ENCODE measurements at places on chromosomes 7 and 10.

DNA sequence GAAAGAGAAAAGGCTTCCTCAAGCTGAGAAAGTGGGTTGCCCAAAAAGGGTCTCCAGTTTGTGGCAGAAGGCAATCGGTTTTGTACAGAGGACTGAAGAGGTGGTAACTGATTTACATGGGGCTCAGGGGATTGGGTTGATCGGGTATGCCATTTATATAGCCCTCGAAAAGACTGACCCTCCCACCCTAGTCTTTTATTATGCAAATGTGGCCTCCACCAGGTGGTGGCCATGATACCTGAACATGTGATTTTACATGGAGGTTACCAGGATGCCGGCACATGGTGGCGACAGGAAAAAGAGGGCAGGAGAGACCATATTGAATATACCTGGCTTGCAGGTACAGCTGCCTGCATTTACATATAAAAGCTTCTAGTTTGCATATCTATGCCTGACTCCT is 36.7 kb downstream of the ATE1 start:
- no peak for DNase-seq

DNA sequence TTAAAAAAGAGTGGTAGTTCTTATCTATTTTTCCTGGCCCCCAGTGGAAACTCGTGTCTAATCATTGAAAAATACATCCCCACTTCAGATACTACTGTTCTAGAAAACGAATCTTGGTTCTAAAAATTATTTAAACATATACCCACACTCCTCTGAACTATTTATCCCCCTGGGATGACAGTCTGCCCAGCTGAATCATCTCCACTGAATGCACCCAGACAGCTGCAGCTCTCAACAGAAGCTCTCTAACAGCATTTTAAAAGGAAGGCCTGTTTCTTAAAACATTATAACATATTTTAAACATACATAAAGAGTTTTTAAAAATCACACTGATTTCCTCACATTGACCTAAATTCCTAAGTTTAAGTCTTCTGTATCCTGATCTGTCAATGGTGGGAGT is 544.6 kb upstream of the PHF14 start:
- DNase-seq = no peak

DNA sequence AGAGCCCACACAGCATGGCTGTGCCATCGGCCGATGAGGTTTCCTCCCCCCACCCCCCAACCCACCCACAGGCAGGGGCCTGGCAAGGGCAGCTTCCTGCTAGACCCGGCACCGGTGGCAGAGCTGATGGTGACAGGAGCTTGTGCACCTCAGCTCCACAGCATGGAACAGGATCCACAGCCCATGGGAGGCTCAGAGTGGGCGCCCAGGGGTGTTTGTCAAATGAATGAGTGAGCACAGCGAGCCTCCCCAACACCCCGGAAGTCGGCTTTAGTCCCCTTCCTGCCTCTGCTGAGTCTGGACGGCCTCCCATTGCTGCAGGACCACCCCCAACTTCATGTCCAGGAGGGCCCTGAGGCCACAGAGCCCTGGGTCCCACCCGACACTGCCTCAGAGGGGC is 68.9 kb downstream of the PDGFA start:
- no peak for DNase-seq

- DNase-seq = no peak
These were observed 35.2 kb upstream of the HECW1 start for GRCh38 chr7:43077285-43077684.

GRCh38 chr7:17521437-17521836 is 223.0 kb downstream of the AHR start:
- no peak for DNase-seq

DNA sequence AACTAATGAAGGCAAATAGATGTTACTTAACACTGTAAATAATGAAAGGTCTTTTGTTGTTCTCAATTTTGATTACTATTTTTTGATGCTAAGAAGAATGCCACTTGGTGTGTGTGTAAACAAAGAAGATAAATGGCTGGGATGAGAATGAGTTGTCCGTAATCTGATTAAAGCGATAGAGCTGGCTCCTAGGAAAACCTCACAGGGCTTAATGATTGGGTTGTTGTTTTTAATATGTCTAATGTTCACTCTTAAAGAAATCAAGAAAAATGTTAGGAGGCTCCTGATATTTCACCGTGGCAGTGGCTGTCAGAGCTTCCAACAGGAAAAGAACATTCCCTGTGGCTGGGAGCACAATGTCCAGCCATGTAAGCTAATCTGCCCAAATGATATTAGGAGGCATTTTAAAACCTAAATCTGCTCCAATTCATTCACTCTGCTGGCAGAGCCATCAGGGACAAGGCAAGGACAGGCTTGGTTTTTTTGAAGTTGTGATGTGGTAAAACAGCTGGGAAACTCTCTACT is 243.9 kb downstream of the SNX10 start:
- no peak for DNase-seq

GRCh38 chr10:121448766-121449421 is 149.3 kb downstream of the FGFR2 start:
- DNase-seq = no peak

DNA sequence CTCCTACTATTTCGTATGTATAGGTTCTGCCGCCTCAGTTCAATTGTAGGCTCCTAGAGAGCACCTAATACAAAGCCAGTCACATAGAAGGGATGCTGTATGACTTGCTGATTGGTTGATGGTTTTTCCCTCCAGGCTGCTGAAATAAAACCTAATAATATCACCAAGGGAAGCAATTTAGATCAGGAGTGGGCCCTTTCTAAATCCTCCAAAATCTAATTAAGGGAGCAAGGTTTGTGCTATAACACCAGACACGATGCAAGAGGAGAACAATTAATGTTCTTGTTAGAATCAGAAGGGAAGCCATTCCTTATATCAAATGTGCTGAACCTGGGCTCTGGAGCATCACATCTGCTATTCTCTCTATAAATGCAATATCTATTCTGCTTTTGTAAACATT is 42.0 kb upstream of the SLC13A1 start:
- no peak for DNase-seq

GRCh38 chr7:52705768-52706167 is 329.7 kb upstream of the POM121L12 start:
- DNase-seq = no peak

DNA sequence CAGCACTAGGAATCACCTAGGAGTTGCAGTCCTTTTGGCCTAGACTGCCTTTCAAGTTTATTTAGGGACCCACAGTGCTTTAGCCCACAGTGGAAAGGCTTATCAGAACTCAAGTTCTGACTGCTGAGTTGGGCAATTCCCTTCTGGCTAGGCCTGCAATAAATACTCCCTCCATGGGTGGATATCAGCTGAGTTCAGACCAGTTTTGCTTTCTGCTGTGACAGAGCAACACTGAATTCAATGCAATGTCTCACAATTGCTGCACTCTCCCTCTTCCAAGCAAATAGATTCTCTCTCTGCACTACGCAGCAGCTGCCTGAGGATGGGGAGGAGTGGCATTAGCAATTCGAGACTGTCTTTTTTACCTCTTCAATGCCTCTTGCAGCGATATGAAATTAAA is 1153.3 kb downstream of the SORCS1 start:
- DNase-seq = no peak

DNA sequence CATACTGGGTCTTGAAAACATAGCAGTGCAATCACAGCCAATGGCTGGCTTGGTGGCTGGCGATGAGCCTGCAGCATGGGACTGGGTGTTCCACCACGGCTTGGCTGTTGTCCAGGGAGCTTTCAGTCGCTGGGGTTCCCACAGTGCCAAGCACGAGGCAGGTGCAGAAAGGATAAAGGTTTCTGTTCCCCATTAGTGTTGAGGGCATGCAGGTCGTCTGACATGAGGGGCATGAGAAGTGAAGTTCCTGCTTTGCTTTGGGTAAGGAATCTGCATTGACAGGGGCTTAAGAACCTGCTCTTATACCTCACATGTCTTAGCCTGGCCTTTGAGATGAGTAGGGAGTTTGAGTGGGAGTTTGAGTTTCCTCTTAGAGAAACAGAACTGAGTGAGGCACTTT is 9.0 kb upstream of the CFTR start:
- DNase-seq = no peak

DNA sequence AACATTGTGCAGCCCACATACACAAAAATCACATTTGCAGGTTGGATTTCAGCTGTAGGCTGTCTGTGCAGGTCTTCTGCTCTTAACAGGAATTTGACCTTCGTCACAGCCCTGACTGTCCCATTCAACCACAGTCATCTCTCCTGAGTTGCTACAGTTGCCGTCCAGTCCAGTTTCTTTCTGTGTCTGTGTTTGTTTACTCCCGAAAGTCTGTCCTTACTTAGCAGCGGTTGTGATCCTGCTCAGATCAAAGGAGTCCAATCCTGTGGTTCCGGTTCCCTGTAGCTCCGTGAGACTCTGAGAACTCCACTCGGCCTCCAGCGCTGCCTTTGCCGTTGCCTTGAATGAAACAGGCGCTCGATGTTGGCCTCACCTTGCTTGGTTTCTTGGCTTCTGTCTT is 111.6 kb upstream of the GATA3 start:
- no peak for DNase-seq

DNA sequence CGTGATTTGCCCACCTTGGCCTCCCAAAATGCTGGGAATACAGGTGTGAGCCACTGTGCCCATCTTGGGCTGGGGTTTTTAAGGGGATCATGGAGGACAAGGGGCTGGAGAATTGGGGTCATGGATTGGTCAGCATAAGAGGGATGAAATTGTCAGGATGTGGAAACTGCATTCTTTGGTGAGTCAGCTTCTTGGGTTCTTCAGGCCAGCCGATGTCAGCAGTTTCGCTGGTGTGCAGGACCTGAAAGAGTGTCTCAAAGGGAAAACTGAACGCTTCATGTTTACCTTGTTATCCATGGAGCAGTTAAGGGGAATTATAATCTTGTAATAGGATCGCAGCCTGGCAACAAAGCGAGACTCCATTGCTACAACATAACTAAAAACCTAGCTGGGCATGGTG is 13.0 kb downstream of the GALNT17 start:
- no peak for DNase-seq

- DNase-seq = no peak
These were observed 116.6 kb upstream of the WDR11 start for GRCh38 chr10:120734483-120735078.

DNA sequence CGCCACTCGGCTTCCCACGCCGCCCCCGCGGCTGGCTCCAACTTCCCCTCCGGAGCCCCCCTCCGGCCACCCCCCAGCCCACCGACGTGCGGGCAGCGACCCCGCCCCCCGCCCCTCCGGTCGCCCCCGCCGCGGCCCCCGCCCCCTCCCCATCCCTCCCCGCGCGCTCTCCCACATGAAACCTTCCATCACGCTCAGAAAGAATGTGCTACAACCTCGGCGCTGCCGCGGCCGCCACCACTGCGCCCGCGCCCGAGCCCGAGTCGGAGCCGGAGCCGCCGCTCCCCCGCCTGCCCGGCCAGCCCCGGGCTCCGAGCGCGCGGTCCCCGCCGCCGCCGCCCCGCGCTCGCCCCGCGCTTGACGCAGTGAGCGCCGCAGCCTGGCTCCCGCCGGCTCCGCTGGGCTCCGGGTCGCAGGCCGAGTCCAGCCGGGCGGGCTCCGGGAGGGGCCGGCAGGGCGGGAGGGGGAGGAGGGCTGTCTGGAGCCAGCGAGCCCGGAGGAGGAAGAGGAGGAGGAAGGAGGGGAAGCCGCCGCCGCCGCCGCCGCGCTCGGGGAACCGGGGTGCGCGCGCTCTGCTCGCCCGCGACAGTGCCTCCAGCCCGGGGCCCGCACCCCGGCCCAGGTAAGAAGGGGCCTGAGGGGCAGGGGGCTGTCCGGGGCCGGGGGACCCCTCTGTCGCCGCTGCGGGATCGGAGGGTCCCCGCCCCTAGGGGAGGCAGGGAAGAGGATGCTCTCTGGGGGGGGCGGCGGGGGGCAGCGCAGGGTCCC is 4.3 kb upstream of the ELFN1 start:
- DNase-seq = peak; percentile 33
